ENCODE measurements at places on chromosomes 6 and 20. TPM values are rescaled to one million over a fixed set of nuclear protein-coding genes. Genes with fewer than 3 reads are reported as not detected.

The C20orf141 gene
- total RNA-seq: not detected

The PAK5 gene
- total RNA-seq: 0.66 TPM

The JPH2 gene
- total RNA-seq: 16.4 TPM

The RAB44 gene
- total RNA-seq: 1.9 TPM

The USP49 gene
- 4.9 TPM for total RNA-seq

The DDX27 gene
- total RNA-seq: 35.1 TPM

The ENPP4 gene
- 13.8 TPM for total RNA-seq

The TRIM31 gene
- total RNA-seq: not detected

Data from breast epithelium (tissue), 4 donors.